Stimulated activated CD8-positive, alpha-beta memory T cell treated with anti-CD3 and anti-CD28 coated beads, Interleukin-4, amount 100 ng/mL, for 4 hours (primary cell): ENCODE measurements at places on chromosomes 2 and 18.

- peak; percentile 26 for DNase-seq
Measured at GRCh38 chr2:234308813-234309195, 188.1 kb downstream of the ARL4C start.

DNA sequence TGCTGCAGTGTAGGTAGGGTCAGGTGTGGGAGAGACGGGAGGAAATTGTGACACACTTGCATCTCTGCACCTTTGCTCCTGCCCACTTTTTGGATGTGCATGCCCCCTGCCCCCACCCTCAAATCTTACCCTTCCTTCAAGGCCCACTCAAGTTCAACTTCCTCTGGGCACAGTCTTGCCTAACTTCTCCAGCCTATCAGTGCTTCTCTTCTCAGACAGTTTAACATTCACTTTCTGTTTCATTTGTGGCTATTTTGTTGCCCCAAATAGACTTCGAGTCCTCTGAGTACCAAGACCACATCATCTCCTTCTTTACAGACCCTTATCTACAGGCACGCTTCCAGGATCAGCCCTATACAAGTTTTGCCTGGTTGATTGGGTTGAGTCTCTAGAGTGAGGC is 2.7 kb downstream of the ST8SIA5 start:
- no peak for DNase-seq

DNA sequence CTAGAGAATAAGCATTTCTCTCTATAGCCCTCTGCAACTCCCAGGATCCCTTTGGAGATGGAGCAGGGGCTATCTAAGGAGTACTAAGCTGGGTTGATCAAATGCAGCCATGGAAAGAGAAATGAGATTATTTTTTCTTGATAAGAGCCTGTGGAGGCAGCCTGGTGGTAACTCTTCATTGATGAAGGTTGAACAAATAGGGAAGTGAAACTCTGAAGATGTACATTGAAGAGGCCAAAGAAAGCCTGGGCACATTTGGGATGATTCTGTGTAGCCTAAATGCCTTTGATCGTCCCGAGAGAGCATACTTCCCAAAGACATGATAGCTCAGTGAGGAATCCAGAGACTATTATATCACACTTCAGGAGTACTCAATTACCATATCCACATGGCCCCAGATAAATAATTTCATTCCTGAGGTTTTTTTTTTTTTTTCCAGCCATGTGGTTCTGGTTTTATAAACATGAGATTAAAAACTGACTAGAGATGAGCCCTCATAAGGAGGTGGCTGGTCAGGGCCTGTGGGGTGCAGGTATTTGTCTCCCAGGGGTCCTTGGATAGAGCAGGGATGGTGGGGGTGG is 192.5 kb downstream of the TPGS2 start:
- no peak for DNase-seq

GRCh38 chr2:102915128-102915527 is 153.3 kb downstream of the TMEM182 start:
- DNase-seq, result no peak

DNA sequence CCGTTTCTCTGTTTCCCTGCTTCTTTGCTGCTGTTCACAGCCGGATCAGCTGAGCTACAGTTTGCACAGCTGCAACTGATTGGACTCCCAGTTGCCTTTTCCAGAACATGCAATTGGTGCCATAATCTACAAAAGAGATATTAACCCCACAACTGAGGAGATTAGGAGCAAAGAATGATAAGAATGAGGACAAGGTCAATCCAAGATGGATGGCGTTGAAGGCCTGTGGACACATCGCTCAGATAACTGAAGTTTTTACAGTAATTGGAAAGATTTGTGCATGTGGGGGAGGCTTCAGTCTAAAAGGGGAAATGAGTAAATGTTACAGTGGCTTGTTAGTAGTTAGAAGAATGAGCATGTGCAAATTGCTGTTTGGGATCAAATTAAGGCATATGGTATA is 263.2 kb downstream of the TGIF1 start:
- DNase-seq, result no peak

- DNase-seq, result no peak
Measured at GRCh38 chr2:9637330-9637729, 6.5 kb upstream of the YWHAQ start.

- no peak for DNase-seq
Measured at GRCh38 chr2:40409734-40410133, 42.2 kb downstream of the SLC8A1 start.

- DNase-seq, result peak; percentile 21
Measured at GRCh38 chr2:85266146-85267041, 61.4 kb downstream of the TGOLN2 start.

- DNase-seq, result no peak
Measured at GRCh38 chr2:47076586-47077441, 78.3 kb downstream of the STPG4 start.

- no peak for DNase-seq
Measured at GRCh38 chr2:174078275-174078674, 113.1 kb upstream of the SP3 start.

- no peak for DNase-seq
Measured at GRCh38 chr2:238467062-238467461, 40.3 kb downstream of the ASB1 start.

DNA sequence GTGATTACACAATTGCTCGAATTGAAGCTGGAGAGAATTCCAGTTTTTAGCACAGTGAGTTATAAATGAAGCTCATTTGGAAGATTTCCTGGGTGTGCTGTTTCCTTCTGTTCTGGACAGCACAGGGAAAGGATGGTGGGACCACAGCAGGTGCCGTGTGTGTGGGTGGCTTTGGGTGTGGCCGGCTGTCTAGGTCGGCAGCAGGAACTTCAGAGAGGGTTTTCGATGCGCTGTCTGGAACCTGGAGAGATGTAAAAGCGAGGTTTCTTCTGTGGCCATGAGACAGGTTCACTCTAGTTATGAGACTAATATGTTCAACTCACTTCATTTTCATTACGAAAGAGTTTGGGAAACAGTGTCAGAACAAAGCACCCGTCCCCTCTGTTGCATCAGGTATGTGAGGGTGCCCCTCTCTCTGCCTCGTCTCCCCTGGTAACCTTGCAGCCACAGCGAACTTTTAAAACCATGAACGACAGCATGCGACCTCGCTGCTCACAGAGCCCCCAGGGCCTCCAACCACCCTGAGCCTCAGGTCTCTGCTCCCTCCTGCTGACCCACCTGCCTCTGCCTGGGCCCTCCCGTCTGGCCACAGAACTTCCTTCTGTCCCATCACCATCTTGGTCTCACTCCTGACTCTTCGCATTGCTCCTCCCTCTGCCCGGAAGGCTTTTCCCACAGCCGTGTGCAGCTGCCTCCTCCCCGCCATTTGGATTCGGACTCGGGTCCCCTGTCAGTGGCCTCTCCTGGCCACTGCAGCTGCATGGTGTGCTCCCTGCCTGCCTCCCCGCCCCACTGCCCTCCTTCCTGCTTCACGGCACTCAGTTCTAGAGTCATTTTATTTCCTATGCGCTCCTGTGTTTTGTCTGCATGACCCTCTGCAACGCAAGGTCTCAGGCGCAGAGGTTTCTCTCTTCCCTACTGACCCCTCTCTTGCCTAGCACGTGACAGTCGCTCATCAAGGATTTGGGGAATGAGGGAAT is 151.2 kb downstream of the NDUFA10 start:
- DNase-seq, result no peak

DNA sequence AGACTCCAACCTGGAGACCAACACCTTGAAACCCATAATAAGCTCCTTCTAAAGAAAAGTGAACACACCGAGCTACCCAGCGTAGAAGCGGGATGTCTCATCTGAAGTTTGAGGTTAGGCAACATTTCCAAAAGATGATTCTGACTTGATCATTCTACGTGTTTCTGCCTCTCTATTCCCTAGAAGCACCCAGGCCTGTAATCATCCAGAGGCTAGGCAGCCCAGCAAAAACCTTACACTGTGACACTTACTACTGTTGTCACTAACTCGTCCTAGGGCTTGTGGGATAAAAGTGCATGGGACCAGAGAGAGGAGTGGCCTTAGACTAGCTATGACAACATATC is 1.4 kb downstream of the ZBTB14 start:
- DNase-seq, result no peak

DNA sequence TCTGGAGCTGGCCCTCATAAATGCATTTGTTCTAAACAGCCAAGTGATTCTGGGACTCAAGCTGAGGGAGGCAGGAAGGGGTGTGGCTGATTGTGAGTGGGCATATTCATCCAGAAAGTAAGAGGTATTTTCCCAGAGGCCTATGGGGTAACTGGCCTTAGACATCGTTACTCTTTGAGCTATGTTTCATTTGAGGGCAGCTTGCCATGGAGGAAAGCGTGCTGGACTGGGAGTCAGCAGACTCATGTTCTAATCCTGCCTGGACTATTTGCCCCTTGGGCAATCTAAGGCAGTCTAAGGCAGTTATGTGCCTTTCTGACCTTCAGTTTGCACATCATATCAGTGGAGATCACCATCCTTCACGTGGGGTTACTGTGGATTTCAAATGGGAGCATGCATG is 93.5 kb upstream of the SLC14A2 start:
- DNase-seq, result no peak

DNA sequence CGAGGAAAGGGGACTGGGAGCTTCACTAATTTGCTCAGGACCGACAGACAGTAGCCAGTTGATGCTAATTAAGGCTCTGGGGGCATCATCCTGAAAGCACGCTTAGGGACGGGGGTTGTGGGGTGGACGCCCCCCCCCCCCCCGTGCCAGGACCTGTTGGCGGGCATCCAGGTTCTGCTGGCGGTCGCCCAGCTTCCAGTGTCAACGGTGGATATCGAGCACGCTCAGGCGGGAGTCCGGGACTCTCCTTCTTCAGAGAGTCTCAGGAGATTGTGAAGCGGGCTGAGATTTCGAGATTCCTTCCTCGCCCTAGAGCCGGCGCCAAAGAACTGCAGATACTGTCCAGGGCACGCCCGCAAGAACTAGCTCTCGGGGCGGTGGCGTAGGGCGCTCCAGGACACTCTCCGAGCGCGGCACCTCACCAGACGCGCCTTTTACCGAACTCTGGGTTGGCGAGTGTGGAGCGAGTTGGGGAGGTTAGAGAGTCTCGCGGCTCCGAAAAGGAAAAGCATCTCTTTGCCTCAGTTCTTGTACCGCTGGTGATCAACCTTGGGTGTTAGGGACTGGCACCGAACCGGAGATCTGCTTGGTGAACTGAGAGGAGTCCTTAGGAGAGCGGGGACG is 5.6 kb downstream of the RAX start:
- no peak for DNase-seq

- no peak for DNase-seq
Measured at GRCh38 chr18:23721696-23722480, 32.6 kb downstream of the LAMA3 start.

- DNase-seq, result no peak
Measured at GRCh38 chr2:6908291-6908690, 8.9 kb upstream of the RNF144A start.

DNA sequence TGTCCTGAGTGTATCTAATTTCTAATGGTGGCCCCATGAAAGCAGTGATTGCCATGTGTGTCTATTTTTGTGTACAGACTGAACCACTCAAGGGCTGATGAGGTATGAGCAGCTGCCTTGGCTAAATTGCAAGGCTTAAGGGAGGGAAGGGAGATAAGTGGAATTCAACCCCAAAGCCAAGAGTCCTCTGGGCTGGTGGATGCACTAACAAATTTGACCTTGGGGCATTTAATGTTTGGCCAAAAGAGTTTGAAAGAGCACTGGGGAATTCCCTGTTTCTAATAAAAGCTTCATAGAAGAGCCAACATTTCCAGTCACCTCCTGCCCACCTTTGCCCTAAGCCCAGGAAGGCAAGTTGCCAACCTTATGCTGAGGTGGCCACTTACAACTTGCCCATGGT is 172.1 kb downstream of the SETBP1 start:
- DNase-seq, result no peak

- DNase-seq, result no peak
Measured at GRCh38 chr18:67463829-67464228, 52.7 kb downstream of the DSEL start.

DNA sequence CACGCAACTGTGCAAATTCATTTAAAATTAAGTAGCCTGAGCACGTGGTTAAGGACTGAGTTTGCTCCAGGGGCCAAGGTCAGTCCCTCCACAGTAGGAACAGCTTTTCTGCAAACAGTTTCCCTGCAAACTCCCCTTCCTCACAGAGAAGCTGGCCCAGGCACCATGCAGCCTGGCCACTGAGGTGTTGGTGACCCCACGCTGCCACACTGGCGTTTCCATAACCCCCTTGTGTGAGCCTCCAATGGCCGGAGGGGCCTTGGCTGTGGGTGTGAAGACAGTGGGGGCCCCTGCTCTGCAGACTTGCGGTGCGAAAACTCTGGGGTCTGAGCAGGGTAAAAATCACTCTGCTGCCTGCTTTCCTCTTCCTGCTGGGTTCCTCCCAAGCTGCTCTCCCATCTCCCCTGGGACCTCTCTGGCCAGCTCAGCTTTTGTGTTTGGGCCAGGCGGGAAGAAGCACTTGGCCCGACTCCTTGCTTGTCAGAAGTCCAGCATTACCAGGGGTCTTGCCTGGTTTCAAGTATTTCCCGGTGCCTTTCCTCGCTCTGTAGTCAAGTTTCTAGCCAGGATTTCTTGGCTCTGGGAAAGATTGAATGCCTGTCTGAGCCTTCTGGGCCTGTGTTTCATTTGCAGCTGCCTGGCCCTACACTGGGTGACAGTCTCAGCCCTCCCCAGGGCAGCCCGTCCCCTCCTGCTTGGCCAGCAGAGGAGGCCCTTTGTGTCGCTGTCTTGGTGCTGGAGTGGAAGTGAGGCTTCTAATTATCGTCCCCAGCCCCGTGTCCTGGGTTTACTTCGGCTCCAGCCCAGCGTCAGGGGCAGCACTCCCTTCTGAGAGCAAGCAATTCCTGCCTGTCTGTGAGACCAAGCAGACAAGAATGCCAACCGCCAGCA is 131.4 kb upstream of the SLC1A4 start:
- no peak for DNase-seq

- no peak for DNase-seq
Measured at GRCh38 chr18:48600456-48601090, 61.7 kb downstream of the CTIF start.

GRCh38 chr2:238784671-238785527 is 63.0 kb upstream of the TWIST2 start:
- peak; percentile 28 for DNase-seq

DNA sequence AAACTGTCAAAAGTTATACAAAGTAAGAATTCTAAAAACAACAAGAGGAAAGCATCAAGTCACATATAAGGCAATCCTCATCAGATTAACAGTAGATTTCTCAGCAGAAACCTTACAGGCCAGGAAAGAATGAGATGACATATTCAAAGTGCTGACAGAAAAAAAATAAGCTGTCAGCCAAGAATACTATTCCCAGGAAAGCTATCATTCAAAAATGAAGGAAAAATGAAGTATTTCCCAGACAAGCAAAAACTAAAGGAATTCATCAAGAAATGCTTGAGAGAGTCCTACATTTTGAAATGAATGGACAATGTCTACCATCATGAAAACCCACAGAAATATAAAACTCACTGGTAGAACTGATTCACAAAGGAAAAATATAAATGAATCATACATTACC is 268.9 kb upstream of the OSR1 start:
- DNase-seq, result no peak

DNA sequence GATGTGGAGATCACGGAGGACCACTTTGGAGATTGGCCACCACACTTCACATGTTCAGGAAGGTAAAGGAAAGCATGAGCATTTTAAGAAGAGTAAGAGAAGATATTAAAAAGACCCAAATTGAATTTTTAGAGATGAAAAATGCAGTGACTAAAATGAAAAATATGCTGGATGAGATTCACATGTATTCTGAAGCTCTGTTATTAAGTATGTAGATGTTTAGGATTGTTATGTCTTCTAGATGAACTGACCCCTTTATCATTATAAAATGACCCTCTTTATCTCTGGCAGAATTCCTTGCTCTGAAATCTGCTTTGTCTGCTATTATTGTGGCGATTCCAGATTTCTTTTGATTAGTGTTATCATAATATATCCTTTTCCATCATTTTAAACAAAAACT is 36.0 kb upstream of the DYNC2LI1 start:
- no peak for DNase-seq

- DNase-seq, result no peak
Measured at GRCh38 chr2:70089220-70089982, 2.1 kb downstream of the PCBP1 start.

- DNase-seq, result peak; percentile 35
Measured at GRCh38 chr2:9800975-9801726, 42.1 kb upstream of the TAF1B start.
